ENCODE measurements at places on chromosomes 11 and 22. TPM values are rescaled to one million over a fixed set of nuclear protein-coding genes. Genes with fewer than 3 reads are reported as not detected.
A peak's percentile ranks its signal among the peaks of the same experiment; 100 is the strongest.

DNA sequence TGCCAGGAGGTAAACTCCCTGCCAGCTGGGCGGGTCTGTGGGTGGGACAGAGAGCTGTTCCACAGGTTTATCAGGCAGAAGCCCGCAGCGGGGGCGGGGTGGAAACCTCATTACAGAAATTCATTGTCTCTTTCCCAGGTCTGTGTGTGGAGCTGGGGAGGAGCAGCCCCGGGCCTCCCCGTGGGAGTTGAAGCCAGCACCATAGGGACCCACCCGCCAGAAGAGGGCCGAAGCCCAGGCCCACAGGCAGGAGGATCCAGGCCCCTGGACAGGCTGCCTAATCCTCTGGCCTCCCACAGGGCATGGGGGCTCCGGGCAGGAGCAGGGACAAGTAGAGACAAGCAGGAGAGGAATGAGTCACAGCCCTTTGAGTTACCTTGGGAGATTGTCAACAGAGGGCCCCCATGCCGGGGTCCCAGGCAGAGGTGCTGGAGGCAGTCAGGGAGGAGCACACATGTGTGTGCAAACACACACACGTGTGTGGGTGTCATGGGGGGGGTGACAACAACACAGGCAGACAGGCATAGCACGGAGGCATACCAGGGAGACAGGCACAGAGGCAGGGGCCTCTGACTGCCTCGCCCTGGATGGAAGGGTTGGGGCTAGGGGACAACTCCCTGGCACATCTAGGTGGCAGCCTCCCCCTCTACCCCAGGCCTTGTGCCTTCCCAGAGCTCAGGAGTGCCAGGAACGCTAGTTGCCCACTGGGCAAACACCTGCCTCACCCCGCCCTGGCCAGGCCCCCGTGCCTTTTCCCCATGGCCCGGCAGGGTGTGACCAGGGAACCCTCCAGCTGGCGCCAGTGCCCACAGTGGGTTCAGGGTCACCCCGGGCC is 1.4 kb downstream of the CDC42BPG start:
- H3K4me1 ChIP-seq, result peaks cover 20% of the 10 kb centered on the region
- H3K36me3 ChIP-seq, result no peaks in the 10 kb centered on the region
- DNase-seq, result no peak
- no peak overlapping the region for H3K4me3 ChIP-seq
- no peak overlapping the region for H3K27ac ChIP-seq
- H3K27me3 ChIP-seq, result peaks cover 8% of the 10 kb centered on the region

GRCh38 chr11:86495351-86495750 is 120.7 kb downstream of the CCDC81 start:
- DNase-seq, result no peak
- H3K4me1 ChIP-seq, result peaks cover 5% of the 10 kb centered on the region
- H3K36me3 ChIP-seq, result no peaks in the 10 kb centered on the region

DNA sequence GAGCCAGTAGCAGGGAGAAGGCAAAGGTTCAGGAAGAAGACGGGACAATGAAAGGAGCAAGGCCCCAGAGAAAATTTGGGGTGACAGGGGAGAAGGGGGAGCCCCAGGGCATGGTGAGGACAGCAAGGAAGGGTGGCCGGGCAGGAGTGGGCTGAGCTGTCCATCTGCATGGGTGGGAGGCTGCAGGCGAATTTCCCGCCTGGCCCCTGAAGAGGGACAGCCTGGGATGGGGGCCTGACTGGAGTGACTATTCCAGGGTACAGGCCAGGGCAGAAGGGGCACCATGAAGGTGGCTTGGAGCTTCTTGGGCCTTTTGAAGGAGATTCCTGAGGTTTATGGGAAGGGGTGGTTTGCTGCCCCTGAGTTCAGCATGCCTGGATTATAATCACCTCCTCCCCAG is 56.2 kb downstream of the WNT11 start:
- no peaks in the 10 kb centered on the region for H3K27me3 ChIP-seq
- no peak for DNase-seq
- no peaks in the 10 kb centered on the region for H3K36me3 ChIP-seq
- H3K4me1 ChIP-seq, result peaks cover 22% of the 10 kb centered on the region
- H3K4me3 ChIP-seq, result no peak overlapping the region

DNA sequence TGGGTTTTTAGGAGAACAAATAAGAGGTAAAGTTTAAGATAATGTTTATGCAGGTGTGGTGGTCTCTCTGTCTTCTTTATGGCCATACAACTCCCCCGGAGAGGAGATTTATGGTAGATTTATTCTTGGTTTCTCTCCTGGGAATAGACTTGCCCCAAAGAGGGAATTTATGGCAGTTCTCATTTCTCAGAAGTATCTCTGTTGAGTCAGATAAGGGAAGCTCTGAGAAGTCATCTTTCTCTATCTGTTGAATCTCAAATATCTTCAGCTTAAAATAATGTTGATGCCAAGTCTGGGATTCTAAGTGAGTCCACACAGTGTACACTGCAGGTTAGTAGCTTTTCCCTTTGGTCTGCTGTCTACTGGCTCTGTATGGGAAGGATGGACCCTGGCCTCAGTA is 276.4 kb upstream of the PLET1 start:
- no peaks in the 10 kb centered on the region for H3K27me3 ChIP-seq
- H3K36me3 ChIP-seq, result no peaks in the 10 kb centered on the region
- DNase-seq, result no peak

GRCh38 chr11:45180848-45181192 is 34.4 kb downstream of the PRDM11 start:
- peak overlapping the region; percentile 90 for H3K27ac ChIP-seq
- H3K27me3 ChIP-seq, result no peaks in the 10 kb centered on the region
- peaks cover 46% of the 10 kb centered on the region for H3K4me1 ChIP-seq
- no peak for DNase-seq
- H3K36me3 ChIP-seq, result no peaks in the 10 kb centered on the region

- no peaks in the 10 kb centered on the region for H3K36me3 ChIP-seq
- no peak for DNase-seq
- H3K27ac ChIP-seq, result no peak overlapping the region
- no peaks in the 10 kb centered on the region for H3K4me1 ChIP-seq
- no peak overlapping the region for H3K4me3 ChIP-seq
- no peaks in the 10 kb centered on the region for H3K27me3 ChIP-seq
Observed at GRCh38 chr22:48866906-48867681, 960.6 kb downstream of the BRD1 start.

Gene IGLL5
- total RNA-seq, result 0.80 TPM

Gene EHF
- total RNA-seq, result 0.42 TPM

Measured in esophagus muscularis mucosa (tissue), 4 donors.